Uterus (tissue), 4 donors: ENCODE measurements at places on chromosomes 7 and 10. TPM values are rescaled to one million over a fixed set of nuclear protein-coding genes. Genes with fewer than 3 reads are reported as not detected.
A peak's percentile ranks its signal among the peaks of the same experiment; 100 is the strongest.

DNA sequence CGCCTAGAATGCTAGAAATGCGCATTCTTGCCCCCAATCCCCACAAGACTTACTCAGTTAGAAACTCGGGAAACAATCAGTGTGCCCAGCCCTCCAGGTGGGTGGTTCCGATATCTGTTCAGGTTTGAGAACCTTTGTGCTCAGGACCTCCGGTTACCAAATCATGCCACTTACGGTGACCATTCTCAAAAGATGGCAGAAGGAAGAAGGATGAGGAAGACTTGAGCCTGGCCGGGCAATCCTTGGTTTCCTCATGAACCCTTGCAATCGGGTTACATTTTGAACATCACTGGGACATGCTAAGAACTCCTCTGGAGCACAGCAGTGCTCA is 52.1 kb downstream of the RBM17 start:
- H3K27me3 ChIP-seq, result no peaks in the 10 kb centered on the region
- H3K4me3 ChIP-seq, result no peak overlapping the region
- H3K4me1 ChIP-seq, result peaks cover 4% of the 10 kb centered on the region
- H3K27ac ChIP-seq, result no peak overlapping the region

The NKX1-2 gene
- total RNA-seq, result not detected

- no peak overlapping the region for H3K4me3 ChIP-seq
- DNase-seq, result no peak
- H3K4me1 ChIP-seq, result no peaks in the 10 kb centered on the region
These were observed 457.6 kb downstream of the SEMA3D start for GRCh38 chr7:84729284-84729683.

DNA sequence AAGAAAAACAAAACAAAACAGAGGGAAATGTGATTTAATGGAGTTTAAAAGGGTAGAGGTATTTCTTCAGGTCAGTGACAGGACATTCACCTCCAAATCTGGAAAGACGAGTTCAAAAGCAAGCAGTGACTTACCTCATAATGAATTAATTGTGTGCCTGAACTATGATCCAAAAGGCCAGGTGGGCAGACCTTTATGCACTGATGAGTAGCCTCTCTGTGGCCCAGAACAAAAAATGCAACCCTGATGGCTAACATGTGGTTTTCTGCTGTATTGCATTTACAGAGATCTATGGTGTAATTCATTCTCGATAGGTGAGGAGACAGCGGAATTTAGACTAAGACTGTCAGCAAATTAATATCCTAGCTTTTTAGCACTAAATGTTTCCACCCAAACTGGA is 142.0 kb downstream of the HDAC9 start:
- peaks cover 4% of the 10 kb centered on the region for H3K4me1 ChIP-seq
- no peak overlapping the region for H3K4me3 ChIP-seq
- no peak for DNase-seq
- H3K36me3 ChIP-seq, result no peaks in the 10 kb centered on the region
- H3K27ac ChIP-seq, result peak overlapping the region; percentile 74

- H3K4me1 ChIP-seq, result no peaks in the 10 kb centered on the region
- no peak overlapping the region for H3K4me3 ChIP-seq
- DNase-seq, result peak; percentile 55
- H3K27ac ChIP-seq, result peak overlapping the region; percentile 56
- no peaks in the 10 kb centered on the region for H3K27me3 ChIP-seq
- no peaks in the 10 kb centered on the region for H3K36me3 ChIP-seq
These were observed 173.7 kb upstream of the PRPS1L1 start for GRCh38 chr7:18201350-18201749.

- no peak overlapping the region for H3K4me3 ChIP-seq
- H3K27me3 ChIP-seq, result no peaks in the 10 kb centered on the region
- no peaks in the 10 kb centered on the region for H3K4me1 ChIP-seq
These were observed 25.6 kb downstream of the SH2B2 start for GRCh38 chr7:102312317-102312716.

DNA sequence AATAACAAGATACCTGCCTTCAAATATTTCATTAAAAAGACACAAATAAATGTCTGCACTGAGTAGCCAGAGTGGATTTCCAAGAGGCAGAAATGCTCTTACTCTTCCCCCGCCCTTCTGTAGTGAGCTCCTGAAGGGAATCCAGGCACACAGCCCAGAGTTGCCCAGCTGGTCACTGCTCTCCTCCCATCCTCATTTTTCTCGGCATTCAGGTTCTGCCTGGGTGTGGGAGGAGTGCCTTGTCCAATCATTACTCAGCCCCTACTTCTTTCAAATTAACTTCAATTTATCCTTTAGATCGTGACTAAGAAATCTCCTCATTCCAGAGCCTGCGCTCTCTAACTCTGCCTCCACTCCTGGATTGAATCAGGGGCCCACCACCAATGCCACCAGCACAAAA is 12.2 kb downstream of the CCDC6 start:
- peaks cover 28% of the 10 kb centered on the region for H3K4me1 ChIP-seq
- H3K27me3 ChIP-seq, result no peaks in the 10 kb centered on the region
- peak; percentile 70 for DNase-seq
- H3K4me3 ChIP-seq, result no peak overlapping the region

DNA sequence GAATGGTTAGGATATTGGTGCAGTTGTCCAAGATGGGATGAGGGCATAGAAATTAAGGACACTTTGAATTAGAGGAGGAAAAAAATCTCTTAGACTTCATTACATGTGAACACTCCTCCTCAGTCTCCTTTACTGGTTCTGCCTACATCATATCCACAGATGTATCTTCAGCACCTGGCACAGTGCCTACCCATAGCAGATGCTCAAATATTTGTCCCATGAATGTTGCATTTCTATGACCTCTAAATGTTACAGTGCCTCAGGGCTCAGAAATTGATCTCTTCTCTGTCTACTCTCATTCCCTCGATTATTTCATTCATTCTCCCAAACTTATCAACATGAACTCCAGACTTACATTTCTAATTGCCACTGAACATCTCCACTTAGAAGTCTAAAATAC is 17.1 kb downstream of the CNNM1 start:
- no peak for DNase-seq
- no peak overlapping the region for H3K4me3 ChIP-seq
- H3K27ac ChIP-seq, result no peak overlapping the region
- H3K4me1 ChIP-seq, result no peaks in the 10 kb centered on the region

GRCh38 chr7:7102906-7103305 is 79.4 kb upstream of the C1GALT1 start:
- H3K27ac ChIP-seq, result no peak overlapping the region
- no peak overlapping the region for H3K4me3 ChIP-seq
- no peak for DNase-seq
- no peaks in the 10 kb centered on the region for H3K27me3 ChIP-seq
- no peaks in the 10 kb centered on the region for H3K36me3 ChIP-seq

GRCh38 chr7:27410812-27411544 is 168.4 kb downstream of the EVX1 start:
- no peak for DNase-seq
- no peak overlapping the region for H3K27ac ChIP-seq
- H3K27me3 ChIP-seq, result no peaks in the 10 kb centered on the region
- H3K4me3 ChIP-seq, result no peak overlapping the region
- H3K36me3 ChIP-seq, result no peaks in the 10 kb centered on the region

DNA sequence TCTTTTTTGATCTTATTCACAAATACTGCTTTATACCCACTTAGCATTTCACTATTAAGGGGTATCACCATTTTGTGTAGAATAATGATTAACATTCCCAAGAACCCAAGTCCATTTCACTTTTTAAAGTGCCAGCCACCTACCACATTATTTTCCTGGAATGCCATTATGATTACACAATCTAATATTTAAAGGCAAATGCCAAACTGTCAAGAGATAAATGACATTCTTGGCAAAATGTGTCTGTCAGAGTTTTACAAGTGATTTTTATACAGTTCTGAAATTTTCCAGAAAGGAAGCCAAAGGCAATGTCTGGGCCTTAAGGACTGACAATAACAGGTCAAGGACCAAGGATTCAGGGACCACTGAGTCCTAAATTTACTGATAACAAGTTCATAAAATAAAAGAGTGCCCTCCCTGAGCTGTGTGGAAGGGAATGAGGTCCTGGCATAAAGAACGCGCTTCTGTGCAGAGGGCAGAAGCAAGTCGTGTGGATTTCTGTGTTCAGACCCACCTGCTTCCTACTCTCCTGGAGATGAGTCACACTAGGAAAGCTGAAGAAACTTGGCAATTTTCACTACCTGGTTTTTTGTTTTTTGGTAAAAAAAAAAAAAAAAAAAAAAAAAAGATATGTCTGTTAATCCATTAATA is 66.5 kb downstream of the UBE2H start:
- H3K36me3 ChIP-seq, result no peaks in the 10 kb centered on the region
- H3K27ac ChIP-seq, result no peak overlapping the region
- no peak overlapping the region for H3K4me3 ChIP-seq
- no peak for DNase-seq
- no peaks in the 10 kb centered on the region for H3K27me3 ChIP-seq
